Stimulated activated naive CD4-positive, alpha-beta T cell treated with Interleukin-2 at 50 U/mL for 16 hours (primary cell): ENCODE measurements at places on chromosomes 3 and 15.

- no peak for DNase-seq
Observed at GRCh38 chr3:49081429-49081828, 12.4 kb downstream of the QRICH1 start.

DNA sequence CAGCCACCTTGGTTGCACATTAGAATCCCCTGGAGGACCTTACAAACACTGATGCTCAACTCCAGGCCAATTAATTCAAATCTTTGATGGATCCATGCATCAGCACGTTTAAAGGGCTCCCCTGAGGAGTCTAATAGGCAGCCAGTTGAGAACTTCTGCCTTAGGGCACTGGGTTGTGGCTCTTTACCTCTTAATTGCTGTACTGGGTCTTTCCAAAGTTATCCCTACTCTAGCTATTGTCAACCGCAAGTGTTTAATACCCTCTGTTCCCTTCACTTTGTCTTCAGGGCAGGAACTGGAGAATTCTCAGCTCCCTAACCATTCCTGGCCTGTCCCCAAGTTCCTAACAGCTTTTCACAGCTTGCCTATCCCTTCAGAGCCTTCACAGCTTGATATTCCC is 15.0 kb upstream of the FAM174B start:
- DNase-seq: no peak

- no peak for DNase-seq
Observed at GRCh38 chr15:91627473-91628278, 225.8 kb upstream of the SLCO3A1 start.

- DNase-seq: no peak
Observed at GRCh38 chr15:36370051-36370730, 209.2 kb upstream of the CDIN1 start.

- no peak for DNase-seq
Observed at GRCh38 chr3:126026761-126027160, 57.2 kb downstream of the SLC41A3 start.
